Body of pancreas (tissue), 4 donors: ENCODE measurements at places on chromosomes 6 and 20. TPM values are rescaled to one million over a fixed set of nuclear protein-coding genes. Genes with fewer than 3 reads are reported as not detected.

DNA sequence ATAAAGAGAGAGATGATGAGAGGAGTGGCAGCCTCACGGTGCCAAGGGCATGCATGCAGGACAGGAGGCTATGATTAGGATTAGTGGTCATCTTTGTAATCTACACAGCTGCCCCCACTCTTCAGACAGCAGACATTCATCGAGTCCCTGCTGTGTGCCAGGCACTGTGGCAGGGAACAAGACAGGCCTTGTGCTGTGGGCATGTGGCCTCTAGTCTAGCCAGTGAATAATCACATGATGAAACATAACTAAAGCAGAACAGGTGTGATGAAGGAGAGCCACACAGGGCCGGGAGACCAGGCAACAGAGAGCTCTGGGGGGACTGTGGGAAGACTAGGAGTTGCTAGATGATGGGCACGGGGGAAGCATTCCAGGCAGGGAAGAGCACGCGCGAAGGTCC, 22.2 kb downstream of the TOX2 start:
- no peak overlapping the region for H3K4me3 ChIP-seq
- H3K36me3 ChIP-seq, result no peaks in the 10 kb centered on the region
- no peaks in the 10 kb centered on the region for H3K27me3 ChIP-seq
- no peak for DNase-seq
- H3K4me1 ChIP-seq, result peaks cover 15% of the 10 kb centered on the region
- H3K27ac ChIP-seq, result no peak overlapping the region

GRCh38 chr20:12773936-12774335, 234.8 kb upstream of the SPTLC3 start:
- no peaks in the 10 kb centered on the region for H3K36me3 ChIP-seq
- no peak overlapping the region for H3K27ac ChIP-seq
- DNase-seq, result no peak
- H3K4me3 ChIP-seq, result no peak overlapping the region

- H3K4me1 ChIP-seq, result peaks cover 12% of the 10 kb centered on the region
- no peak for DNase-seq
- H3K27ac ChIP-seq, result no peak overlapping the region
- no peaks in the 10 kb centered on the region for H3K36me3 ChIP-seq
Measured at GRCh38 chr20:25120457-25120856, 38.5 kb upstream of the VSX1 start.

DNA sequence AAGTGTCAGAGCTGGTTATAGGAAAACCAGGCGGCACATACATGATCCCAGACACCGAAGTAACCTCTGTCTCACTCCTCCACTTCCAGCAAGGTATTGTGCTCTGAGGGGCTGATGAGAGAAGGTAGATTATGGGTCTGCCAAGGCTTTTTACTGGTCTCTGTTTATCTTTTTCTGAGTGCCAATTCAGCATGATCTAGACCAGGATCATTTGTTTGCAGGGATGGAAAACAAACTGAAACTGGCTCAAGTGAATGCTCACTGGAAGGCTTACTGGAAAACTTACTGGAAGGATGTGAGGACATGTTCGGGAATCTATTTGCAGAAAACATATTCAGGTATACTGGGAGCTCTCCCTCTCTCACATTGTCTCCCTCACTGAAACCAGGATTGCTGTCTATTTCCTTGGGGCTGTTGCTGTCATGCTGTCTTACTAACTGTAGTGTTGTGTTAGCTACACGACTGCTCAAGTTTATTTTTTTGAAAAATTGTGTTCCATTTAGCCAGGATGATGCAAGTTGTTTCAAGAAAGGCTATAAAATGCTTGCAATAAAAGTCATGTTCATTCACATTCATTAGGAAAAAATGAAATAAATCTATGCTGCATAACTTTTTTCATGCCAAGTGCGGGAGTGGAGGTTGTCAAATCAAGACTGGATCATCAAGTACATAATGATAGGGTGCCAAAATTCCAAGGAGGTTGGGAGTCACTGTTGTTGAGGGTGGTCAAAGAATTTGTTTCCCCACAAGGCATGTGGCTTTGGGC, 37.0 kb downstream of the KLHL31 start:
- H3K27me3 ChIP-seq, result no peaks in the 10 kb centered on the region
- no peak for DNase-seq
- no peaks in the 10 kb centered on the region for H3K4me1 ChIP-seq
- H3K4me3 ChIP-seq, result no peak overlapping the region
- H3K27ac ChIP-seq, result no peak overlapping the region
- H3K36me3 ChIP-seq, result no peaks in the 10 kb centered on the region

The ECT2L gene
- not detected for total RNA-seq

The TNF gene
- 0.66 TPM for total RNA-seq

DNA sequence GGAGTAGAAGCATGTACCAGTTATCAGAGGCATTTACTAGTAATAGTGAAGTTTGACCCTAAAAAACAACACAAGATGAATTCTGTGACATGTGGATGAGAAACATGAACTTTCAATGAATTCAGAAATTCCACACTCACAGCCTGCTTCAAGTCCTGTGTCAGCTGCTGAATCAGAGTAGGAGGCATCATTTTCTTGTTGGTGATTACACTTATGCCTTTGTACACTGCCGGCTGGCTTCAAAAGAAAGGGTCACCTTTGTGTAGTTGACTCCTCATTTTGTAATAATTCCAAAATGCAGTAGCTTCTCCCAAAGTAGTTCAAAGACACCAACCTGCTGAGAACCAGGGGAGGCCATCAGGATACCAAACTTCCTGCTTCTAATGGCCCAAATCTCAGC, 165.5 kb downstream of the BACH2 start:
- H3K4me1 ChIP-seq, result no peaks in the 10 kb centered on the region
- no peak overlapping the region for H3K27ac ChIP-seq
- H3K27me3 ChIP-seq, result no peaks in the 10 kb centered on the region
- DNase-seq, result no peak

GRCh38 chr20:14685183-14685582, 347.8 kb upstream of the FLRT3 start:
- DNase-seq, result no peak
- no peaks in the 10 kb centered on the region for H3K4me1 ChIP-seq

DNA sequence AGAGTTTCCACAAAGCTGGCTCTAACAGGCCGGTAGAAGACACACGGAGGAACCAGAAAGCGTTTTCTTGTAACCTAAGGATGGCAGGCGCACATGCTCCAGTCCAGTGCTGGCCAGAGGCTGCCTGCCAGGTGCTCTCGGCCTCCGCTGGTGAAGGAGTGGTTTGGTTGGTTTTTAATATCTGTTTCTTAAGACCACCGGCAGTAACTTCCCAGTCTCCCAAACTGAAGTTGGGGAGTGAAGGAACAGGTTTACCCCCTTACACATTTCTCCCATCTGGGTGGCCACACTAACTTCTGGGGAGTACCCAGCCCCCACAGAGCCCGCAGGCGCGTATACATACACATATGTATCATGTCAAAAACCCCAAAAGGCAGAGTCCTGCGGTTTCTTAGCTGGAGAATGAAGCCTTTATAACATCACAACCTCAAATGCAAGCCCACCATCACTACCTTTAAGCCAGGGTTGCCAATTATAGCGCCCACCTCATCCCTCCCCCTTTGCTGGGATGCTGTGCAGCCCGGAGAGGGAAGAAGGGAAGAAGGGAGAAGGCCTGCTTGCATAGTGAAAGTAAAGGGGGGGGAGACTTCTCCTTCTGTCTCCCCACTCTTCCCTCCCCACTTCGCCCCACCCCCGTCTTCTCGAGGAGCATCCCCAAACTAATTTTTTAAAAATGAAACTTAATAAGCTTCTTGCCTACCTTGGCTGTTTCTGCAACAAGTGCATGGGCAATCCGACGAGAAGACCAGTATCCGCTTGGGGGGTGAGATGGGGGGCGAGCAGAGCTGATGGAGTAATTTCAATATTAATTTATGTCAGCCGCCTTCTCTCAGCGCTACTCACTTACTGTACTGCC, 1.0 kb downstream of the TRERF1 start:
- H3K4me3 ChIP-seq, result peak overlapping the region; percentile 65
- peaks cover 32% of the 10 kb centered on the region for H3K4me1 ChIP-seq
- no peaks in the 10 kb centered on the region for H3K36me3 ChIP-seq
- H3K27me3 ChIP-seq, result no peaks in the 10 kb centered on the region
- no peak for DNase-seq

DNA sequence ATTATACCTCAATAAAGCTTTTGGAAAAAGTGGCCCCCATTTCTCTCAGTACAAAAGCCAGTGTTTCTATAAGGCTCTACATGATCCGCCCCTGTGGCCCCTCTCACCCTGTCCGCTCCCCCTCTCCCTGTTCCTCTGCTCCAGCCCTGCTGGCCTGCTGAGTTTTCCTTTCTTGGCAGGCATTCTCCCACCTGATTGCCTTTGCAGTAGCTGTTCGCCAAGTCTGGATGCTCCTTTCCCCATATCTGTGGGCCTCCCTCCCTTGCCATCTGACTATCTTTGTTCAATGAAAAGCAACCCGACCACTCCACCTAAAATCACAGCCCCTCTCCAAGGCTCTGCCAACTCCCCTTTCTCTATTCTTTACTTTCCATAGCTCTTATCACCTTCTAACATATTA, 33.2 kb downstream of the CDH22 start:
- no peak overlapping the region for H3K4me3 ChIP-seq
- no peak for DNase-seq
- H3K27me3 ChIP-seq, result no peaks in the 10 kb centered on the region
- no peak overlapping the region for H3K27ac ChIP-seq

The CSE1L gene
- 23.6 TPM for total RNA-seq

DNA sequence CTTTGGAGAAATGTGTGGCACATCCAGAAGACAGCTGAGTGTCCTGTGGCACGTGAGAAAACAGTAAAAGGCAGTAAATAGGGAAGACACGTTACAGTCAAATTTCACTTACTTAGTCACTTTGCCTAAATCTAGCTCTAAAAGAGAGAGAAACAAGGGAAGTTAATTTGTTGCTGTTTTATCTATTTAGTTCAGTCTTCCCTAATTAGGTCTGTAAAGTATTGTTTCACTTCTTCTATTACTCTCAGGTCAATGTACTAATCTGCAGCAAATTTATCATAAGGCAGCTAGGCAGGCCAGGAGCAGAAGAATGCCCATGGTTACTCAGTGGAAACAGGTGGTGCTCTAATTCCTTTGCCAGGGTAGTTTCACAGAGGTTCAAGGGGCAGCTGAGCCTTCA, 124.3 kb upstream of the CNR1 start:
- H3K27me3 ChIP-seq, result no peaks in the 10 kb centered on the region
- no peak overlapping the region for H3K4me3 ChIP-seq
- DNase-seq, result no peak
- H3K27ac ChIP-seq, result no peak overlapping the region
- no peaks in the 10 kb centered on the region for H3K4me1 ChIP-seq
- no peaks in the 10 kb centered on the region for H3K36me3 ChIP-seq

The OR12D1 gene
- total RNA-seq, result not detected

DNA sequence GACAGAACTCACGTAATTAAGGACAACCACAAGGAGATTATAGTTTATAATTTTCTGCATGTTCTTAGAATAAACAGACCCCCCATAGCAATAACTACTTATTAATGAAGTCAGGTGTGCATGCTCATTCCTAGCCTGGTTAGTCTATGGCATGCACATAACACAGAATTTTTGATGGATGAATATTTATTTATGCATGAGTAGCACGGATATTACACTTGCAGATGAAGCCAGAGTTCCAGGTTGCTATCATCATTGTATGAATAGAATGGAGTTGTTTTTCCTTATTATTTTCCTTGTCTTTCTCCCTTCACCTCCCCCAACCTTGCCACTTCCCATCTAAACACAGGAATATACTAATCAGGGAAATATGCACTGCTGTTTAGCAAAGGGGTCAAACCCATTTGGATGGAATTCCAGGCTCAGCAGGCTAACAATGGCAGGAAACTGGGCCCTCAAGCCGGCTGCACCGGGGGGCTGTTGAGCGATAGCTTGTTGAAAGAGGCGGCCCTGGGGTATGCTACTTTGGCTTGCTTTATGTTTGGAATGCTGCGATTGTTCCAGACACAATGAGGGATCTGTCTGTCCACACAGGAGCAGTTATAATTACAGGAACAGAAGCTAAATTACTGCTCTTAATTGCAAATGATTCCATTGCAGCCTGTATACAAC, 112.6 kb downstream of the TMEM170B start:
- no peaks in the 10 kb centered on the region for H3K27me3 ChIP-seq
- DNase-seq, result no peak
- no peaks in the 10 kb centered on the region for H3K36me3 ChIP-seq
- no peak overlapping the region for H3K4me3 ChIP-seq
- no peak overlapping the region for H3K27ac ChIP-seq

GRCh38 chr20:36778831-36779655, 5.5 kb upstream of the DSN1 start:
- H3K4me3 ChIP-seq, result no peak overlapping the region
- no peaks in the 10 kb centered on the region for H3K36me3 ChIP-seq
- H3K4me1 ChIP-seq, result peaks cover 4% of the 10 kb centered on the region
- DNase-seq, result no peak
- no peaks in the 10 kb centered on the region for H3K27me3 ChIP-seq

GRCh38 chr20:63552481-63553249, 1.3 kb upstream of the FNDC11 start:
- no peak overlapping the region for H3K4me3 ChIP-seq
- H3K27me3 ChIP-seq, result no peaks in the 10 kb centered on the region
- no peak overlapping the region for H3K27ac ChIP-seq
- no peak for DNase-seq

GRCh38 chr6:56992036-56992435, 37.1 kb downstream of the BEND6 start:
- H3K27me3 ChIP-seq, result no peaks in the 10 kb centered on the region
- no peak overlapping the region for H3K27ac ChIP-seq
- H3K4me3 ChIP-seq, result no peak overlapping the region
- H3K36me3 ChIP-seq, result no peaks in the 10 kb centered on the region

The SNTA1 gene
- total RNA-seq, result 22.6 TPM

GRCh38 chr20:5844063-5844681, 94.0 kb downstream of the SHLD1 start:
- no peak overlapping the region for H3K4me3 ChIP-seq
- no peak overlapping the region for H3K27ac ChIP-seq
- H3K36me3 ChIP-seq, result no peaks in the 10 kb centered on the region
- H3K27me3 ChIP-seq, result no peaks in the 10 kb centered on the region
- peaks cover 17% of the 10 kb centered on the region for H3K4me1 ChIP-seq

The TNXB gene
- 24.9 TPM for total RNA-seq

The CST2 gene
- not detected for total RNA-seq

GRCh38 chr6:39088331-39088730, 26.7 kb downstream of the SAYSD1 start:
- no peaks in the 10 kb centered on the region for H3K27me3 ChIP-seq
- H3K36me3 ChIP-seq, result no peaks in the 10 kb centered on the region
- DNase-seq, result peak; percentile 57
- H3K4me1 ChIP-seq, result peaks cover 4% of the 10 kb centered on the region

The SAPCD1 gene
- total RNA-seq, result 2.6 TPM

- peaks cover 23% of the 10 kb centered on the region for H3K4me1 ChIP-seq
- H3K27ac ChIP-seq, result peak overlapping the region; percentile 14
- H3K4me3 ChIP-seq, result no peak overlapping the region
Measured at GRCh38 chr6:35831257-35832007, 26.3 kb downstream of the LHFPL5 start.

- no peak overlapping the region for H3K4me3 ChIP-seq
- no peak overlapping the region for H3K27ac ChIP-seq
- H3K36me3 ChIP-seq, result no peaks in the 10 kb centered on the region
- H3K27me3 ChIP-seq, result no peaks in the 10 kb centered on the region
- DNase-seq, result no peak
Measured at GRCh38 chr6:67630146-67630545, 1004.9 kb upstream of the ADGRB3 start.

- H3K27me3 ChIP-seq, result no peaks in the 10 kb centered on the region
- no peaks in the 10 kb centered on the region for H3K4me1 ChIP-seq
- no peak overlapping the region for H3K4me3 ChIP-seq
- no peak for DNase-seq
- H3K36me3 ChIP-seq, result no peaks in the 10 kb centered on the region
Measured at GRCh38 chr6:164533045-164533362, 776.4 kb downstream of the C6orf118 start.

The RHAG gene
- total RNA-seq, result not detected
